ENCODE measurements at places on chromosomes 11 and 22.
A peak's percentile ranks its signal among the peaks of the same experiment; 100 is the strongest.

GRCh38 chr11:12285106-12285505 lies 92.3 kb upstream of the PARVA start:
- peak; percentile 94 for DNase-seq

DNA sequence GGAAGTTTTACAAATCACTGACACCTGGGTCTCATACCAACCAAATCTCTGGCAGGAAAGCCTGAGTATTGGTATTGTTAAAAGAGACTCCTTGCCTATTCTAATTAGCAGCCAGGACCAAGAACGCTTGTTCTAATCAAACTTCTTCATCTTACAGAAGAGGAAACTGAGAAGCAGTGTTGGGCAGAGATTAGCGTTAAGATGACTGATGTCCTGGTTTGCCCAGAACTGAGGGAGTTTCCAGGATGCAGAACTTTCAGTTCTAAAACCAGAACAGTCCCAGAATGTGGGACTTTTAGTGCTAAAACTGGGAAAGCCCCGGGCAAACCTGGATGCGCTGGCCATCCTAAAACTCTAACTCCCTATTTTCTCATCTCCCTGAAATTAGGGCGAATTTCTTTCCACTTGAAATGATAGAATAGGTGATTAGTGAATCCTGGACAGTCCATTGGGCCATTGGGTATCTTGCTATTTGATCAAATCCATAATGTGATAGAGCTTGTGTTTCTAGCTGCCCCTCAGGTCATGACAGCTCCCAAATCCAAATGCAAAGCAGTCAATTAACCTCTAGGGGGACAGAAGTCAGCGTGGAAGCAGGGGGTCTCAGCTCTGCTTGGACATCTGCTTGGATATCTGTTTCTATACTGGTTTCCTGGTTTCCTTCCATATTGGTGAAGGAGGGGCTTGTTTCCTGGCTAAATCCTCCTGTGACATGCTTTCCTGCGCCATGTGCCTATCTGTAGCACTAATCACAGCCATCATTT lies 16.0 kb upstream of the TMPRSS13 start:
- DNase-seq: no peak

DNA sequence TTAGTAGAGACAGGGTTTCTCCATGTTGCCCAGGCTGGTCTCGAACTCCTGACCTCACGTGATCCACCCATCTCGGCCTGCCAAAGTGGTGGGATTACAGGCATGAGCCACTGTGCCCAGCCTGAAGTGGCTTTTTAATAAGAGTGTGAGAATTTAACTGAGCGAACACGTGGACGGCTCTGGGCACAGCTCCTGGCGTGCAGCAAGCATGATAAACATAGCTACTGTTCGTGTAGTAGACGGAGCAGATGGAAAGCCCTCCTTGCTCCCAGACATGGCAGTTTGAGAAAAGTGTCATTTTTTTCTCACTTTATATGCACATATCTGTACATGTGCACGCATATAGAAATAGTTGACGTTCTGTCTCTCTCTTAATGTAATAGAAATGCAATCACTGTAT lies 7.0 kb downstream of the EMID1 start:
- no peak for DNase-seq

GRCh38 chr11:419248-420005 lies 4.6 kb upstream of the SIGIRR start:
- no peak for DNase-seq

- DNase-seq: no peak
Measured at GRCh38 chr22:24379536-24379935, 47.9 kb upstream of the ADORA2A start.

DNA sequence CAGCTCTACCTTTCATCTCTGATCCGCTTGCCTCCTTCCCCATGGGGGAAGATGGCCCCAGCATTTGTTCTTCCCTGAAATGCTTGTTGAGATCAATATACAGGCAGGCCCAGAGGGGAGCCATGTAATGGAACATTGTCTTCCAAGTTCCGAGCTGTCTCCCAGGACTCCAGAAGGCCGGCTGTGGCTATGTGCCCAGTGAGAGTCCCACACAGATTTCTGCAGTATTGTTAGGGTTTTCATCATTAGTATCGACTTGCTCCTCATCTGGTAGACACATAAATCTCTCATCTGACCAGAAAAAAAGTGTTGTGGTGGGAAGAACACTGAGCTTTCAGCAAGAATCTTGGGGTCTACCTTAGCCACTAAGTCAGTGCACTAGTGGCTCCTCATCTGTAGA lies 163.4 kb downstream of the TRIM29 start:
- DNase-seq: no peak

- DNase-seq: no peak
Measured at GRCh38 chr22:19849835-19850762, 4.6 kb downstream of the GNB1L start.

- no peak for DNase-seq
Measured at GRCh38 chr22:33051960-33052839, 6.0 kb downstream of the SYN3 start.

- DNase-seq: peak; percentile 90
Measured at GRCh38 chr11:37504060-37504611, 906.1 kb upstream of the RAG2 start.

DNA sequence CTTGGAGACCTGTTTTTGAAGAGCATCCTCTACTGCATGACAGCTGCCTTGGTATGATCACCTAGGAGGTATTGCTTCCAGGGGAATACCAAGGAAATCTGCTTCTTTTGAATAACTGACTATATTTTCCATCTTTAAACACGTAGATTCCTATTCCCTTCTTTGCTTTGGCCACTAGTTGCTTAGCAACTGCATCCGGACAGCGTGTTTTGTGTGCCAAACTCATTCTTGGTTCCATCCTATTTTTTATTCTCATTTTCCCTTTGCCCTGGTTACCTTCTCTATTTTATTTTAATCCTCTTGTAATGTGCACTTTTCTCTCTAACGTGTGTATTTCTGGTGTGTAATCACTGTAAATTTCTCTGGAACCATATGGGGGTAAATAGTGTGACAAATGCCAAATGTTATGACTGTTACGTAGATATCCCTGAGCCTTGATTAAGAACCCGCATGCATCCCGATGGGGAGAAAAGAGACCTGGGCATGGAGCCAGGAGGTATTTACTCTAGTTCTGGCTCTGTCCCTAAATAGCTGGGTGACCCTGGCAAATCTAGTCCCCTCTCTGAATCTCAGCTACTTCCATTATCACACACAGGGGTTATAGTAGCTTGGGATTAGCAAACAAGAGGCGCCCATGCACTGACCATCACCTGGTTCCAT lies 241.7 kb downstream of the MIAT start:
- no peak for DNase-seq

DNA sequence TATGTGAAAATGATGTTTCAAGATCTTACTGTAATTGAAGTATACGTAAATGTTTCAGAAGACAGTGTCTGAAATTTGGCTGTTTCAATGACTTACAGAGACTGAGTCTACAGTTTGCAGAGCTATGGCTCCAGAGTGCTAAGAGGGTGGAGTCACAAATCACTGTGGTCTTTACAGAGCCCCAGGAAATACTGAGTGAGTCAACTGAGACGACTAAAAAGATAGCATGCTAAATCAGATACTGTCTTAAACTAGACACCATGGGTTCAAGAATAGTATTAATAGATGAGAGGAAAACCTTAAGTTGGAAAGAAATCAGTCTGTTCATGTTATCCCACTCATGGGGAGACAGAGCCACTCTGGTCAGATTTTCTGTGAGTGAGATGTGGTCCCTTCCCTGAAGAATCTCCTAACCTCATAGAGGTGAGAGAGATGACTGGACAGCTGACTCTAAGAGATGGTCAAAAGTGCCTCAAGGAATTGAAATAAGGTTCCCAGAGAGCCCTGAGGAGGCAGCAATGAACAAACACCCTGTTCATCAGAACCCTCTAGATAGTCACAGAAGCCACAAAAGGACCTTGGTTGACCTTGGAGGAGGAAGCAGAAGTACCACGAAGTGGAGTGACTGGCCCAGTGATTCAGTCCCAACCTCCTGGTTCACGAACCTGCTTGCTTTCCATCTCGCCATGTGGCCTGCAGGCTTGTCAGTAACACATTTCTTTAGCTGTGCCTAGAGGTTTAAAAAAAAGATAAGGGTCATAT lies 30.2 kb downstream of the C11orf91 start:
- no peak for DNase-seq

DNA sequence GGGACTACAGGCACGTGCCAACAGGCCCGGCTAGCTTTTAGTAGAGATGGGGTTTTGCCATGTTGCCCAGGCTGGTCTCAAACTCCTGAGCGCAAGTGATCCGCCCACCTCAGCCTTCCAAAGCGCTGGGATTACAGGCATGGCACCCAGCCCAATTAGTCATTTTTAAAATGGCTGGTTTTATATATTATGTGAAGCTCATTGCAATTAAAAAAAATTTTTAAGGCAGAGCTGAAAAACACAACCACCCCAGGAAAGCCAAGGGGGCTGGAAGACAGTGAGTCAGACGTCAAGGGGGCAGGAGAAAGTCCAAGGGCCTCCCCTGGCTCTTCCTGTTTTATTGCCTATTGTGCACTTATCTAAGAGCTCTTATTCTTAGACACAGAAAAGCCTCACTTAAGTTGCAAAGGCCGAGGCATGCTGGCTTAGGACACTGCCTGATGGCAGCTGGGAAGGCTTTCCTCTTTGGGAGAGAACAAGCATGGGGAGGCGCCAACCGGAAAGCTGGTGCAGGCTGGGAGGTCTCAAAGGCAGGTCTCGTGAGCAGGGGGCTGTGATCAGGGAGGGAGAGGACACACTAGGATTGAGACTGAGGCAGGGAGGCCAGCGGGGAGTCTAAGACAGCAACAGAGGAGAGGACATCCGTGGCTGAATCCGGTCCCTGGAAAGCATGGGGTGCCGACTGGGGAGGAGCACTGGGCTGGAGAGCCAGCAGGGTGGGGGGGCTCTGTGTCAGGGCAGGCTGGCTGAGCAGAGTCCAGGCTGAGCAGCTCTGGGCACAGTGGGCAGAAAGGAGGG lies 11.1 kb upstream of the OSM start:
- DNase-seq: no peak

- no peak for DNase-seq
Measured at GRCh38 chr11:83027289-83027688, 44.4 kb downstream of the RAB30 start.

GRCh38 chr11:60899046-60899936 lies 7.1 kb downstream of the PRPF19 start:
- no peak for DNase-seq

GRCh38 chr22:41848468-41848867 lies 15.6 kb downstream of the SREBF2 start:
- DNase-seq: no peak

- DNase-seq: no peak
Measured at GRCh38 chr22:27782088-27782487, 19.5 kb downstream of the MN1 start.

DNA sequence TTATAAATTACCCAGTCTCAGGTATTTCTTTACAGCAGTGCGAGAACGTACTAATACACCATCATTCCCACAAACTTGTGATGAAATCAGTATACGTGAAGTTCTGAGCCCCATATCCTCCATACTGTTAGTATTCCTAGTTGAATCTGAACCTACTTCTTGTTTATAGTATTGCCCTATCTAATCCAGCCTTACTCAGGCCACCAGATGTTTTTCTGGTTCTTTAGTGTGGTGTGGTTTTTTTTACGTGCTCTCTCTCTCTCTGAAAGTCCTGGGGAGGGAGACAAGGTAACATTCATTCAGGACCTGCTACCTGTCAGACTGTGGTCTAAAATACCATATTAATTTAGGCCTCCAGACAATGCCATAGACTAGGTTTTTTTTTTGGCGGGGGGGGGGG lies 47.6 kb upstream of the TEAD1 start:
- no peak for DNase-seq

- no peak for DNase-seq
Measured at GRCh38 chr22:47587361-47587760, 824.9 kb downstream of the TBC1D22A start.

DNA sequence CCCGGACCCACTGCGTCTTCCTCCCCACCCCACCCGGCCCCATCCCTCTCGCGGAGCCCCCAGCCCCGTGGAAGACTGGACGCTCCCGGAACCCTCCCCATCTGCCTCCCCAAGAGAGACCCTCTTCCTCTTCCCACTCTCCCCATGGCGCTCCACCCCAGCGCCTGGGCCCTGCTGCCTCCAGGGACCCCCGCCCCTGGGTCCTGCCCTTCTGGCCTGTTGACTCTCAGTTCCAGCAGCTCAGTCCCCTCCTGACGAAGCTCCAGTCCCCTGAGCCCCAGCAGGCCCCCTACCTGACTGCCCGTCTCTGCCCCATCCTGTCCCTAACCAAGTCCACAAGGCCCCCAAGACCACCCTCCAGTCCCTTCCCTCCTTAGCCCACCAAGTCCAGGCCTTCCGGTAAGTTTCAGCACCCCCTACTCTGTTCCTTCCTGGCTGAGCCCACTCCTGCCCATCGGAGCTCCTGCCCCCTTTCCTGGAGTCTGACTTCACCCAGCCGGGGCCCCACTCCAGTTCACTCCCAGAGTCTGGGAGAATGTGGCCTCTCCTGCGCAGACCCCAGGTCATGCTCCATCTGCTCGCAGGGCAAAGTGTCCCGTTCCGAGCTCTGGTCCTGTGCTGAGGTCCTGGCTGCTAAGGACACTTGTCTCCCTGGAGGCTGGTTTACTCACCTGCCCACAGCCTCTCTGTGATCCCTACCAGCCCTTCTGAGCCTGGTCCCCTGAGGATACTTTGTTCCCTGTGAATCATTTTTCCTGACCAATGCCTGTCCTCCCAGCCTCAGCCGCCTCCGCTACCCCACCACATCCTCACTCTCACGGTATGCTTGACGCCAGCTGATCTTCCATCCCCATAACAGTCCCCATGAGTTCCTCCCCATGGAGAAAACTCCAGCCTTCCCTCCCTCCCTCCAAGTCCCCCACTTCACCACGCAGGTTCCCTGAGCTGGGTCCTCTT lies 722 bp downstream of the IFITM10 start:
- no peak for DNase-seq

DNA sequence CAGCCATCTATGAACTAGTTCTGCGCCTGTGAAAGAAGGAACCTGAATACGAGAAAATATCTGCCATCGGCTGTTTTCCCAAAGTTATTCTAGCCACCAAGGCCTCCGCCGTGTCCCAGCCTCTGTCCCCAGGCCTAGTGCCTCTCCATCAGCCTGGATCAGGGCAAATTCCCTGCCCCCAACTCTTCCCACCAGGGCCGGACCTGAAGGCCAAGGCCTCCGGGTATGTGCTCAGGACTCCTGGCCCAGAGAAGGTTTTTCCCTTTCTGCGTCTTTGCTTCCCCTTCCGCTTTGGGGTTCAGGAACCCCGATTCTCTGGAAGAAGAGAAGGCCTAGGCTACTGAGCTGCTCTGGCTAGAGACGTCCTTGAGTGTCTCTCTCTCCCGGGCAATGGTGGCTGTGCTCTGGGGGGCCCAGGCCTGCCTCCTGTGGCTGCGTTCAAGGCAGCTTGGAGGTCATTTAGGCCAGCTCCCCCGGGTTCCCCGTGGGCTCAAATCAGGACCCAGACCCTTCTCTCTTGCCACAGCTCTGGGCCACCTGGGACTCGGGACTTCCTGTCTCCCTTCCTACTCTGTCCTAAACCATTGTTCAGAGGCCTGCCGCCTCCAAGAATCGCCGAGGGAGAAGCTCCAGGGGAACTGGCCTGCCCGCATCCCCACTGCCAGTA lies 1.6 kb downstream of the ALX4 start:
- DNase-seq: no peak

- DNase-seq: no peak
Measured at GRCh38 chr11:103110391-103110790, 1.2 kb downstream of the DYNC2H1 start.

- no peak for DNase-seq
Measured at GRCh38 chr11:116345575-116345974, 427.2 kb downstream of the BUD13 start.

GRCh38 chr11:69104212-69104855 lies 51.4 kb upstream of the SMIM38 start:
- DNase-seq: no peak
